ENCODE measurements at places on chromosomes 11 and 22. TPM values are rescaled to one million over a fixed set of nuclear protein-coding genes. Genes with fewer than 3 reads are reported as not detected.

CTTN gene
- 154 TPM for total RNA-seq

GRCh38 chr11:102773386-102773785, 7.0 kb downstream of the MMP10 start:
- no peak for DNase-seq

GRCh38 chr11:113288286-113288863, 26.0 kb upstream of the TTC12 start:
- DNase-seq, result no peak

- no peak for DNase-seq
These were observed 28.7 kb downstream of the KCNQ1 start for GRCh38 chr11:2473361-2474058.

MTCH2 gene
- 139 TPM for total RNA-seq

DNA sequence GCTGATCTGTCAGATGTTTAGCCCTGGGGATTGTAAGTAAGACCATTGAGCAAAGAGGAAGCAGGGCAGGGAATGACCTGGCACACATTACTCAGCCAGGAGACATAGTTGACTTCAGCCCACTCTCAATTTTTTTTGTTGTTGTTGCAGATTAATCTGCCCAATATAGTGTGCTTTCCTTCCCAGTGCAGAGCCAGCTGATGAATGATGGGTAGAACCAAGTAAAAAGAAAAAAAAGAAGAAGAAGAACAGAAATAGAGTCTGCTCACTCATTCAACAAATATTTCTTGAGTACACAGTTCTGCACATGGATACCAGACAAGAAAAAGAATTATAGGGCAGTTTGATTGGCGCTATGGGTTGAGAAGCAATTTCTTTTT, 292.7 kb downstream of the ETS1 start:
- no peak for DNase-seq

- DNase-seq, result no peak
These were observed 48.2 kb downstream of the MAPK1 start for GRCh38 chr22:21819183-21819770.

DNA sequence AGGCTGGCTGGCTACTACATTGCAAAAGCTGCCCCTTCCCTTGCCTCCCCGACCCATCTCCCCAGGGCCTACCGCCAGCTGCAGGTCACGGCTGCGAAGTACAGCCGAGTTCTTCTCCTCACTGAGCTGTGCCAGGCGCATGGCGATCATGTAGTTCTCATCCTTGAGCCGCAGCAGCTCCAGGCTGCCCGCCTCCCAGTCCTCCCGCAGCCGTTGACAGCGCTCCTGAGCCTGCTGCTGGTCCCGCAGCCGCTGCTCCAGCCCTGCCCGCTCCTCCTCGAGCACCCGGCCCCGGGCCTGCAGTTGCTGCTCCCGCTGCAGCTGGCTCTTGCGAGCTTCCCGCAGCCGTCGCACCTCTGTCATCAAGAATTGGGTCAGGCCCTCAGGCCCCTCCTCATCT, 3.3 kb downstream of the CARD10 start:
- no peak for DNase-seq

FXYD2 gene
- total RNA-seq, result 0.87 TPM

VWCE gene
- total RNA-seq, result 0.31 TPM

All from gastrocnemius medialis (tissue), 4 donors.